ENCODE measurements at places on chromosomes 3 and 15.

DNA sequence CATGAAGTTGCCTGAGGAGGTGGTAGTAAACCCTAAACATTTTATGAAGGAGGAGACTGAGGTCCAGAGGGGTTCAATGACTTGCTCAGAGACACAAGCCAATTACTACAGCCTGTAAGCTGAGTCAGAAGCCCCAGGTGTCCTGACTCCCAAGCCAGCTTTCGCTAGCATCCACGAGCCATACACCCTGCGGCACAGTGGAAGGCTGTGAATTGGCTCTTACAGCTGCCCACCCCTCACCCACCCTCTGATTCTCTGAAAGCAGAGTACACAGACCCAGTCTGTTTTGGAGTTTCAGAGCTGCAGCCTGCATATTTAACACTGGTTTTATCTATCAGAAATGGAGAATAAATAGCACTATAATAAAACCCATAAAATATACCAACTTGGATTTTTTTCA, 253.4 kb downstream of the IGSF11 start:
- no peak for DNase-seq

- no peak for DNase-seq
Measured at GRCh38 chr15:78437107-78437761, 782 bp upstream of the IREB2 start.

DNA sequence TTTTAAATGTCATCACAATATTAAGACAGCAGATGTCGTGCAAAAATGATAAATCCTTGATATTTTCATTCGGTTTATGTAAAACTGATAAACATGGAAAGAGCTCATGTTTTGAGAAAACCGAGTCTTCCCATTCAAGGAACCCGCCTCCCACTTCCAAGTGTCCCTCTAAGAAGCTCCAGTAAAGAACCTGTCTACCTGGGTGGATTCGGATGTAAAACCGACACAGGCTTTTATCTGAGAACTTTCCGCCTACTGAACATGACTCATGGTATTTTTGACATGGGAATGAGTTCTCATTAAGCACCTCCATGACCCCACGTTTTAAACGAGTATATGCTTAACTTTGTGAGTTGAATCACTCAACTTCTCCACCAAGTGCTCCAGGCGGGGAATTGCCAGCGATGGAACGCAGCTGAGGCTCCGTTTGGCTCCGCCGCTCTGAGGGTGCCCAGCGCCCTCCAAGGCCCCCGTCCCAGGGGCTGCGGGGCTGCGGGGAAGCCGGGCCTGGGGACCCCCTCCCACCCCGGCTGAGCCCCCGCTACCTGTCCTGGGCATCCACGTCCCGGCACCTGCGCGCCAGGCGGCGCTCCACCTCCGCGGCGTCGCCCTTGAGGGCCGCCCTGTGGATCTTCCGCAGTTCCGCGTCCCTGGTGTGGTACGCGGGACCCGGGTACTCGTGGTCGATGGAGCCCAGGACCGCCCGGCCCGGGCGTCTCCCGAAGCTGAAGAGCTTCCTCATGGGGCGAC, 119.9 kb downstream of the LMLN start:
- DNase-seq: peak; percentile 36

- peak; percentile 89 for DNase-seq
Measured at GRCh38 chr3:191753196-191753595, 292.2 kb downstream of the PYDC2 start.

DNA sequence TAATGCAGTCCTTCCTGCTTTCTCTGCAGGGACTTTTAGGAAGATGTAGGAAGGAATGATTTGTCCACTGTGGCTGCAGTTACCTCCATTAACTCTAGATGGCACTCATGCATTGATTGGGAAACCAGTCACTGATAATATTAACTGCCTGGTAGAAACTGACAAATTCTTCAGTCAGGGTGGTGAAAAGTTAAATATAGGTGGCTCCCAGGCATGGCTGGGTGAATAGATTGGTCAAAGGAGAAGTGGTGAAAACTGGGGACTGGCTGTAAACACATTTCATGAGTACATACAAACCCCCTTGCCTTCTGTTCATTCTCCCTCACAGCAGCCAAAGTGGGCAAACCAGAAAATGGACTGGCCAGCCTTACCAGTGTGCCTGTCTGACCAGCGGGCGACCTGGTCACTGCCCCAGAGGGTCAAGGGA, 333.4 kb downstream of the THSD4 start:
- DNase-seq: peak; percentile 61

All from NCI-H226 (cell line).